ENCODE measurements at places on chromosomes 13 and 19.

DNA sequence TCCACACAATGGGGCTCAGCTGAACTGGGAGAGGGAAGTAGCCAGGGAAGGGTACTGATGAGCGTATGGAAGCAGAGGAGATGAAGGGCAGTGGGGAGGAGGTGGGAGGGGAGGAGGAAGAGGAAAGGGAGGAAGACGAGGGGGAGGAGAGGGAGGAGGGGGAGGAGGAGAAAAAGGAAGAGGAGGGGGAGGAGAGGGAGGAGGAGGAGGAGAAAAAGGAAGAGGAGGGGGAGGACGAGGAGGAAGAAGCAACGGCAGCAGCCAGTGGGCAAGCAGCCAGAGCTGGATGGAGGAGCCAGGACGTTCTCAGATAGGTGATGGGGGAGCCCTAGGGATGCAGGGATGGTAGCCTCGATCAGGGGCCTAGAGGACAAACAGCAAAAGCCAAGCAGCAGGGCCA lies 5.6 kb downstream of the CERS4 start:
- DNase-seq, result no peak

DNA sequence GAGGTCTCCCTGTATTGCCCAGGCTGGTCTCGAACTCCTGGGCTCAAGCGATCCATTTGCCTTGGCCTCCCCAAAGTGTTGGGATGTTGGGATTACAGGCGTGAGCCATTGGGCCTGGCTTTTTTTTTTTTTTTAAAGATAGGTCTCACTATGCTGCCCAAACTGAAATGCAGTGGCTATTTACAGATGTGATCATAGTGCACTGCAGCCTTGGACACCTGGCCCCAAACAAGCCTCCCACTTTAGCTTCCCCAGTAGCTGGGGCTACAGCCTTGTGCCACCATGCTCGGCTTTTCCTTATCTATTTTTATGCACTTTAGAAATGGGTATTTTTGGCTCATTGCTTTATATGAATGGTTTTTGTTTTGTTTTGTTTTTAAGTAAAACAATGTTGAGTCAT lies 37.4 kb downstream of the LSM14A start:
- no peak for DNase-seq

- DNase-seq, result no peak
Measured at GRCh38 chr19:18312092-18312534, 10.8 kb downstream of the LSM4 start.

- no peak for DNase-seq
Measured at GRCh38 chr13:100875392-100876043, 200.9 kb upstream of the TMTC4 start.

GRCh38 chr19:45664575-45664974 lies 3.4 kb upstream of the GIPR start:
- DNase-seq, result no peak

DNA sequence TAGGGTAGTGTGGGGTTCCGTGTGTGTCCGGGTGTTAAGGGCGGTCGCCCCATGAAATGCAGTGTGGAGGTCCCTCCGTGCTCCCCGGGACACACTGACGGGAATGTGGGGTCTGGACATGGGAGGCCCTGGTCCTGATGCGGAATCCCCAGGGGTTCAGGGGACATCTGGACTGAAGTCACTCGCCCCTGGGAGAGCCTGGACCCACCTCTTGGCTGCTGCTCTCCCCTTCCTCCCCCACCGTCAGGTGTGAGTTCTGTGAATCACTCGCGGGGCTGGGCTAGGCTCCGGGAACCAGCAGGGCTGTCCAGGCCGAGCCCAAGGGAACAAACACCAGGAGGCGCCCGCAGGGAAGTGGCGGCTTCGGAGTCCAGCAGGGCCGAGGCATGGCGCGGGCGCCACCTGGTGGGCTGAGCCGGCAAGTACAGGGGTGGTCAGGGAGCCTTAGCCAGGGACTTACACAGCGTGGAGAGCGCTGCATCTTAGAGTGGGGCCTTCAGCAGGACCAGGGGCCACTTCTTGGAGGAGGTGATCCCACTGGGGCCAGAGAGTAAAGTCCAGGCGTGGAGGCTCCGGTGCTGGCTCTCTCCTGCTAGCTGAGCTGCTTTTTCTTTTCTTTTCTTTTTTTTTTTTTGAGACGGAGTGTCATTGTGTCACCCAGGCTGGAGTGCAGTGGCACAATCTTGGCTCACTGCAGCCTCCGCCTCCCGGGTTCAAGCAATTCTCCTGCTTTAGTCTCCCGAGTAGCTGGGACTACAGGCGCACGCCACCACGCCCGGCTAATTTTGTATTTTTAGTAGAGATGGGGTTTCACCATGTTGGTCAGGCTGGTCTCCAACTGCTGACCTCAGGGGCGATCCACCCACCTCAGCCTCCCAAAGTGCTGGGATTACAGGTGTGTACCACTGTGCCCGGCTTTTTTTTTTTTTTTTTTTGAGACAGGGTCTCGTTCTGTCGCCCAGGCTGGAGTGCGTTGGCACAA lies 20.1 kb downstream of the WTIP start:
- DNase-seq, result peak; percentile 55

- no peak for DNase-seq
Measured at GRCh38 chr19:40155749-40156265, 35.4 kb upstream of the MAP3K10 start.

- no peak for DNase-seq
Measured at GRCh38 chr13:79382545-79383275, 23.3 kb downstream of the RBM26 start.

- no peak for DNase-seq
Measured at GRCh38 chr13:108346376-108346775, 76.9 kb downstream of the TNFSF13B start.

DNA sequence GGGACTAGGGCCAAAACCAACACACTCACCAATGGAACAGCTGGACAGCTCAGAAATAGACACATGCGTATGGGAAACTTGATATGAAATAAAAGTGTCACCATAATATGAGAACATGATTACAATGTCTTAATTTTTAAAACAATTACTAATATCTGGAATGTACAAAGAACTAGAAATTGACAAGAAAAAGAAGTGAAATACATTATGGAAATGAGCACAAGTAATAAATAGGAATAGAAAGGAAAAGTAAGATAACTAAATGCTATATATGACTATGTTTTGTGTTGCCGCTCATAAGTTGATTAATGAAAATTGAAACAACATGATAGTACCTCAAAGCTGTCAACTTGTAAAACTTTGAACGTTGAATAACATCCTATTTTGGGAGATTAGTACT lies 801.1 kb downstream of the SLITRK5 start:
- no peak for DNase-seq

DNA sequence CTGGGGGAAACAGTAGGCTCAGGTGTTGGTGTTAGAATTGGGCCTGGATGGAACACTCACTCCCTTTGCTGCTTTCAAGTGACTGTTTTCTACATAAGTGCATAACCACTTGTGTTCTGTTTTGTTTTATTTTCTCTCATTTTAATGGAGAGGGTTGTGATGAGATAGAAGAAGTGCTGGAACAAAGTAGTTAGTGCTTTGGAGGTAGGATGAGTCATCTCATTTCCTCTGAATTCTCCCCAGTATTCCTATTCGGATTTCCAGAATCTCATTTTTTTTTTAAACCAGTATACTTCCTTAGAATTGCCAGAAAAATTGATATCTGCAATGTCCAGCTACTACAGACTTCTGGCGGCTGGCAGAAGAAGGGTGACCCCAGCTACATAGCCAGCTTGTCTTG lies 575.9 kb downstream of the MYO16 start:
- no peak for DNase-seq

DNA sequence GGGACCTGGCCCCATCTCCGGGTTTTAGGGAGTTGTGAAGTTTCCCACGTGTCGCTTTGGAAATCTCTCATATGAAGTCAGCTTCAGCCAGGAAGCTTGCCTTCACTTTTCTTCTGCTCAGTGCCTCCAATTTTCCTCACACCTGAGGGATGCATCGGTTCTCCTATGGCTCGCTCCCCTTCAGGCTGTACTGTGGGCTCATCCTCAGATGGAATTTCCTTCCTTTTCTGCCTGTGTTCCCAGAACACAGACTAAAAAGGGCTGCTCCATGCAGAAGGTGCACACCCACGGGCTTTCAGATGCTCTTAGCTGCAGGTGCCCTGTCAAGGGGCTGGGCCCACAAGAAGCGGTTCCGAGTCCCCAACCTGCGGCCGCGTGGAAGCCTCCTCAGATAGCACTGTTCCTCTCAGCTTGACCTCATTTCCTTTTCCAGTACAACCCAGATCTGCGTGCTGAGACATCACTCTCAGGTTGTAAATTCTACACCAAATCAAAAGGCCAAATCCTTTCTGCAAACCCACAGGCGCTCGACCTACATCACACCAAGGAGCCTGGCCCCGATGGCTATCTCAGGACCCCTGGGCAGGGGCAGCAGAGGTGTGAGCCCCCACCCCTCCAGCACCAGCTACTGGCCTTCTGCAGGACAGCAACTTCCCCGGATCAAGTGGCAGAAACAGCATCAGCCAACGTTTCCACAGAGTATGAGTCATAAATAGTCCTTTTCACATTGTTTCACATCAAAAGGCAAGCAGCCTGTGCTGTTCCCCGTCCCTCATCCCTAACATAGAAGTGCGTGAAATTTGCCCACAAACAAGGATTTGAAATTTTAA lies 275.9 kb downstream of the ZNF536 start:
- DNase-seq, result no peak

DNA sequence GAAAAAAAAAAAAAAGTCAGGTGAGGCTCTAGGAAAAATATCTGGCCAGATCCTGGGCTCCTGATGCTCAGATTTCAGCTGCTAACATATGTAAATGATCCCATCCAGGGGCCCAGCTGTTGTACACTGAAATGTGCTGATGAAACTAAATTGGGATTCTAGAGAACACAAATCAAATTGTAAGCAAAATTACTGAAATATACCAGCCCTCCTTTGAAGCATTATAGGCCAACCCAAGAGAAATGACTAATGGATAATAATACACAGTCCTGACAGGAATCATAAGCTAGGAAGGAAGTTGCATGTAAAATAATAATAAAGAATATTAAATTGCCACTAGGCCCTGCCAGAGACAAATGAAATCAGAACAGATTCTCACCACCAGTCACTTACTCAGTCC lies 17.8 kb downstream of the KCTD12 start:
- no peak for DNase-seq

DNA sequence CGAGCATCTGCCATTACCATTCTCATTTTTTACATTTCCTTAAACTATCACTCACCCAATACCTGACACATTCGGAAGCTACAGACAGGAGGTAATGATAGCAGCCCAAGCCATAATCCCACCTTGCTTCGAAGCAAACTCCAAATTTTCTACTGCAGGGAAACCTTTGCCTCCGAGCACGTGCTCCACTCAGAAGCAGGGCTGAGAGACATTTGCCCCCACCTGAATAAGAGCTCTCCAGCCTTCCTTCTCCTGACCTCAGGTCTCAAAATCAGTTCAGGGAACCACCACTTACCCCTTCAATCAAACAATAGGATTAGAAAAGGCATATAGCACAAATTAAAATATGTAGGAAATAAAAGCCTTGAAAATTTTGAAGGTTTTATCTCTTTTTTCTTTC lies 2.3 kb upstream of the DACH1 start:
- DNase-seq, result no peak

DNA sequence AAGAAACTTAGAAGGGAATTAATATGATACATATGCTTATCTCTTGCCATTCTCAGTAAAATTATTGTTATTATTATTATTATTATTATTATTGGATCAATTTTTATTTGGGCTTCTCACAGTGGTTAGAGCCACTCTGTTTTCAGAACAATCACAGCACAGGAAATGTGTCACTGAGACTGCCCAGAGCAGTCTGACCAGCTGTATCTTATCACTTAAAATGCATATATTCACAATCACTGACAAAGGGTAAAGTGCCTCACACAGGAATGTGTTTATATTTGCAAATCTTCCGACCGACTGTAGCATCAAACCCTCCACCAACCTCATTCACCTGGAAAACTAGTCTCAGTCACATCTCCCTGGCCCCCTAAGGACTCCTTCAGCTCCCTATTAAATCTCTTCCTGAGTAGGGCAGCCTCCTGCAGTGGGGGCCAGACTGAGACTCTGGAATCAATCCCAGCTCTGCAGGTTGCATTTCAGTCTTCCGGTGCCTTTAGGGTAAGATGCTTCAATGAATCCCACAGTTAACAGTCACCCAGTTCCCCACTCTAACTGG lies 738.3 kb upstream of the SLITRK5 start:
- no peak for DNase-seq

DNA sequence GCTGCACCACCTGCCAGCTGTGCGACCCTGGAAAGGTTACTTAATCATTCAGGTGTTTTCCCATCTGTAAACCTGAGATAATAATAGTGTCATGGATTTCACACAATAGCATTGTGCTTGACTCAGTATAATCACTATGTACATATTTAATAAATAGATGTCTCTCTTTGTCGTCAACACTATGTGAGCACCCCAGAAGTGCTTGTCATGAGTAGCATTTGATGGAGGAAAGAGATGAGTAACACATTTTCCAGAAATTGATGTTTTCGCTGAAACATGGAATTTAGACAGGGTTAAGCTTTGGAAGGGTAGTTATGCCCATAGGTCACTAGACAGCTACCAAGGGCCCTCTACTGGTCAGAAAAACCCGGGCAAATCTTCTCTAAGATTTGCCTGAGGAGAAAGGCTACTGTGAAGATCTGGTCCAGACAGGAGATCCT lies 9.5 kb upstream of the MBNL2 start:
- no peak for DNase-seq
